ENCODE measurements at places on chromosomes 7 and 10.

GRCh38 chr7:44145479-44145968 lies 4.4 kb upstream of the MYL7 start:
- DNase-seq: no peak

GRCh38 chr10:60896033-60896432 lies 48.0 kb downstream of the RHOBTB1 start:
- peak; percentile 27 for DNase-seq

- DNase-seq: no peak
These were observed 71.2 kb downstream of the SHH start for GRCh38 chr7:155741082-155741481.

DNA sequence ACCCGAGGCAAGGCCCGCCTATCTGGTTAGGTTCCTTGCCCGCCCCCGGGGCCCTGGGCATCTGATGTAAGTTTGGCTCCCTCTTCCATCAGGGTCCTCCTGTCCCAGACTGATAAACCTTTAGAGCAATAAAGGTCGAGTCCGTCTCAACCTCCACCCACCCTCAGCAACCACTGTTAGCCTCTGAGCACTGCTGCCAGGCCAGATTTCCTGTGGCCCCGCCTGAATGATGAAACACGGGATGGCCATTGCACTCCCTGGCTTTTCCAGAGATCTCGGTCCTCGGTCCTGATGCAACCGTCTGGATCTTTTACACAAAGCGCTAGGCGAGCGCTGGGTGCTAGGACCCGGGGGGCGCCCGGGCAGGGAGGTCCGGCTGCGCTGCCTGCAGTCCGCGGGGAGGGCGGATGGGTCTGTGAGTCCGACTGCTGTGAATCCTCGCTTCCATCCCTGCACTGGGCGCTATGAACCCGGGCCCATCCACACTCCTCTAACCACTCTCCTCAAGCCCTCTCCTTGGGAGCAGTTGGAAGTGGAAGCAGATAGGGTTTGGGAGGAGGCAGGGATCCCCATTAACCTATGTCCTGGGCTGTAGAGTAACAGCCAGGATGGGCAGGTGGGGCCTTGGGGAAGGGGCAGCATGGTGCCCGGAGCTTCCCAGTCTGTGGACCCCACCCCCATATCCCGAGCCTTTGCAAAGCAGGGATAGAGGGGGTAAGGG lies 875 bp upstream of the DDIT4 start:
- peak; percentile 100 for DNase-seq

DNA sequence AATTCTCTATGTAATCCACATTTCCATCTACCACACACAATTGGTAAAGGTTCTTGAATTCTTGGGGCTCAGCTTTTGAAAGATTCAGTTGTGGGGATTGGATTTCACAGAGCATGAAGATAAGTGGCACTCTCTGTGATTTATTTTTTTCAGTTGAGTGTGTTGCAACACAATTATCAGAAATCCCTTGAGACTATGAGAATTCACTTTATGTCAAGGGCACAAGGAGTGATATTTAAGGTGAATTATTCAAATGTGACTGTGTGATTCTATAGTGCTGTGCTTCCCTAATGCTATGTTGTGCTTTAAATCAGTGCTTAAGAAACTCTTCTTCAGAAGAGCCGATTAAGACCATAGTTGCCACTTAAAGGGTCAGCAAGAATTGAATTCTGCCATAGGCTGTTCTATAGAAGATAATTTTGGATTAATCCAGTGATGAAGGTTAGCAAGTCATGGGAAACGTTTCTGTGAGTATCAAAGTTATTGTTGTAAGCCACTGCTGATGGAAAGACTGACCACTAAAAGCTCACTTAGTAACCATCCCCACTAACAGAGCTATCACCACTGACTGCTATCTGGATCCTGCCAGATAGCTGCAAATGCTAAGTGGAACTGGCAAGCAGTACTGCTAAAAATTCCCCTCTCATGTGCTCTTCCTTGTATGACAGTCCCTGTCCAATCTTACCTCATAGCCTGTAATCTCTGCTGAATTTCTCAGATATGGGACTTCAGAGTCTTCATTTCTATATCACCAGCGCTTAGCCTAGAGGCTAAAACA lies 134.0 kb upstream of the SEMA3D start:
- no peak for DNase-seq

- no peak for DNase-seq
These were observed 45.1 kb downstream of the SLC25A40 start for GRCh38 chr7:87831097-87831496.

- DNase-seq: peak; percentile 24
These were observed 84.2 kb downstream of the STRA8 start for GRCh38 chr7:135317676-135318325.

DNA sequence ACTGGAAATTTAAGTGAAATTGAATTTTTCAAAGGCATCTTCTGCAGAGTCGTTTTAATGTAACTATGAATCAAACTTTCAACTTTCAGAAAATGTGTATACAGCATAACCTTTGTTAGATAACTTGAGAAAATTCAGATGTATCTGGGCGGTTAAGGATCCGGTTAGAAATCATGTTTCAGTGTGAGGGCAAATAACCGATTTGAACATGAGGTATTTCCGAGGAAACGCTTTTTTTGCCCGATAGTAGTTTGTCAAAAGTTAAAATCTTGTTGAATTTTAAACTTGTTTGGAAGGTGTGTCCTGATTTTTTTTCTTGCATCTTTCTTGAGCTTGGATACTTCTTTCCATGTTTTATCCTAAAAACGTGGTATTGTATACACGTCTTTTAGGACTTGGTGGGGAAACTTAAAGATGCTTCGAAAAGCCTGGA lies 1.3 kb upstream of the BMI1 start:
- DNase-seq: no peak

- DNase-seq: no peak
These were observed 108.3 kb downstream of the NKX6-2 start for GRCh38 chr10:132677473-132678227.

- peak; percentile 17 for DNase-seq
These were observed 41.8 kb upstream of the ABCB4 start for GRCh38 chr7:87517136-87517815.

GRCh38 chr7:50851451-50851850 lies 68.8 kb upstream of the GRB10 start:
- peak; percentile 79 for DNase-seq

DNA sequence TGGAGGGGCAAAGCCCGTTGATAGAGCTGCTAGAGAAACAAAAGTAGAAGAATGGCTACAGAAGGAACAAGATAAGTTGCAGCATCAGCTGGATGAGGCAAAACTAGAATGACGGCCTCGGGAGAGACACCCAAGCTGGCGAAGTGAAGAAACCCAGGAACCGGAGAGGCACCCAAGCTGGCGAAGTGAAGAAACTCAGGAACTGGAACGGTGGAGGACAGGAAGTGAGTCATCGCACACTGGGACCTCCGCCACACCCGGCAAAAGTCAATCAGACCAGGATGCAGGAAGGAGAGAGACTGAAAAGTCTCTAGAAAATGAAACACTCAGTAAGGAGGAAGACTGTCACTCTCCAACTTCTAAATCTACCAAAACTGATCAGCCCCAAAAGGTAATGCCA lies 133.0 kb upstream of the NEBL start:
- DNase-seq: no peak

GRCh38 chr7:128809363-128809762 lies 17.6 kb downstream of the CCDC136 start:
- DNase-seq: no peak

DNA sequence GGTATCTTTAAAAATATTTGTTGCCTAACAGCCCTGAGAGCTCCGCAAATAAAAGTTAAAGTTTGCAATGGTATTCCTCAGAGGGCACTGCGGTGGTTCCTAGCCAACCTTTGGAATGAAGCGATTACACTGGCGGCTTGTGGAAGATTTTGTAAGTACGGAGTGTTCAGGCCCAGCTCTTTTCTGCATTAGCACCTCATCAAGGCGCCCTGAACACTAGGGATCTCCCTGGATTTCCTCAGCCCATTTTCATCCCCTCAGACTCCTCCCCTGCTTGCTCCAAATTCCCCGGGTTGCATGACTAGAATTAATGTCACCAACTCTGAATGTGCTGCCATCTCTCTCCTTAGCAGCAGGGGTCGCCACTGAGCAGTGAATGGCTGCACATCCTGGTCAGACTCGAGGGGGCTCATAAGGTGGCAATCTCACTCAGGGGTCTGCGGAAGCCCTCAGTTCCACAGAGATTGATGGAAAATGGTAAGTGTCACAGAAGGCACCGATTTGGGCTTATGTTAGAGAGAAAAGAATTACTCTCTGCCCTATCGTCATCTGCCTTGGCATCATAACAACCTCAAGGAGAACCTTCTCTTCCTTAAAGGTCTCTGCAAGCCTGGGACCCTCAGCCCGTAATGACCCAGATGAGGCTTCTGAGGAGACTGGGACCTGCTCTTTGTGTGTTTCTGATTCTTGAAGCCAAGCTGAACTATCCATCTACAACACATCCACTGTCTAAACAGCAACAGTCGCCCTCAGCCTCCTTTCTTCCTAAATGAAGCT lies 262.8 kb upstream of the AOAH start:
- DNase-seq: peak; percentile 61

GRCh38 chr7:100745184-100745583 lies 11.8 kb downstream of the ZAN start:
- peak; percentile 83 for DNase-seq

GRCh38 chr7:50475340-50475739 lies 25.2 kb upstream of the FIGNL1 start:
- no peak for DNase-seq

DNA sequence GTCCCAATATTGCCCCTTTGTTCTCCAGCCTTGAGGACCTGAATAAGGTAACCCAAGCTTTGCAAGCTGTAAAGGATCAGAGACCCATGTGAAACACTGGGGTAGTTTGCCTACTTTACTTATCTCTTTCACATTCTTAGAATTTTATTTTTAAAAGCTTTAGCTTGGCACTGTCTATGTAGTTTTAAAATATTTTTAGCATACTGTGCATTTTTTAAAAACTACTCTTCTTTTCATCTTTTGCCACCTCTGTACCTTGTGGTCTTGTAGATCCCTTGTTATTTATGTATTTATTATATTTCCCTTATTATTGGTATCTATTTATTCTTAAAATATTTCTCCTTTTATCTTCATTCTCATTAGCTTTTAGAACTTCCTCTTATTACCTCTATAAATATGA lies 12.0 kb upstream of the PTPRZ1 start:
- no peak for DNase-seq

DNA sequence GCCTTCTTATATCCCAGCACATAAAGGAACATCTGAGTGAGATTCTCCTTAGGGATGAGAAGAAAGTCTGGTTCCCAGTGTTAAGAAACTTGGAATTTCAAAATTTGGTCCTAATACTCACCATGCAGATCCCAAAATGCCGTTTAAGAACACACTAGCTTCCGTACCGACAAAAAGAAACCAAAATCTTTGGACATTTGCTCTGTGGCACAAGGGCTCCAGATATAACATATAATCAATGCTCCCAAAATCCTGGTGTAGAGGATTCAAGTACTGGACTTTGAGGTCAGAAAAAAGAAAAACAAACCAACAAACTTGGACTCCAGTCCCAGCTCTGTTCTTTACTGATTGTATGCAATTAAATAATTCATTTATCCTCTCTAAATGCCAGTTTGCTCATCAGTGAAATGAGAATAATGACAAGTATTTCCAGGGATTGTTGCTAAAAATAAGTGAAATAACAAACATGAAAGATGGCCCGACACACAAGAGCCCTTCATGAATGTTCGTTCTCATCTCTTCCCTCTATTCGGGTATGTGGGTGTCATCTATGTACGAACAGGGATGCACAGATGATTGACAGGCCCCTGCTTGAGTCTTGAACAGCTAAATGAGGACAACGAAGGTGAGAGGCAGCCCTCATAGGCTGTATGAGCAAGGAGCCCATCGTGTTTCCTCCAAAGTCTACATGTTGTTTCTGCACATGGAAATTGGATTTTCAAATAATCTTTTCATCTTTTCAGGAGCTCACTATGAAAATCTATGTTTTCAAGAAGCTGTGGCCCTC lies 48.6 kb upstream of the NEBL start:
- no peak for DNase-seq

- DNase-seq: peak; percentile 91
These were observed 126.5 kb downstream of the ZMIZ1 start for GRCh38 chr10:79195091-79195923.

DNA sequence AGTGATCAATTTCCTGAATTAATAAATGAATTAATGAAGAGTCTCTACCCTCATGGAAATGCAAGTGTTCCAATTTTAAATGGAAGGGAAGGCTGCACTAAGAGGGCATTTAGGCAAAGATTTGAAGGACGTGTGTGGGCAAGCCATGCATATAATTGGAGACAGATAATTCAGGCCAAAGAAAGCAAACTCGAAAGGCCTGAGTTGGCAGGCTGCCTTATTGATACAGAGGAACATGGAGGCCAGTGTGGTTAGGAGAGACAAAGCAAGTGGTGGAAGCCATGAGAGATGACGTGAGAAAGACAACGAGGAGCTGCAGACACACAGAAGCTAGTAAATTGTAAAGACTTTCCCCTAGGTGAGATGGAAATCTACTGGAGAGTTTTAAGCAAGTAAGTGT lies 15.4 kb upstream of the PCLO start:
- DNase-seq: no peak

GRCh38 chr10:29438271-29438670 lies 149.4 kb downstream of the LYZL1 start:
- no peak for DNase-seq

- no peak for DNase-seq
These were observed 10.2 kb upstream of the COBL start for GRCh38 chr7:51326656-51327286.

GRCh38 chr7:13898957-13899670 lies 90.4 kb downstream of the ETV1 start:
- no peak for DNase-seq

- DNase-seq: no peak
These were observed 97.2 kb downstream of the KMT2C start for GRCh38 chr7:152338561-152338960.

DNA sequence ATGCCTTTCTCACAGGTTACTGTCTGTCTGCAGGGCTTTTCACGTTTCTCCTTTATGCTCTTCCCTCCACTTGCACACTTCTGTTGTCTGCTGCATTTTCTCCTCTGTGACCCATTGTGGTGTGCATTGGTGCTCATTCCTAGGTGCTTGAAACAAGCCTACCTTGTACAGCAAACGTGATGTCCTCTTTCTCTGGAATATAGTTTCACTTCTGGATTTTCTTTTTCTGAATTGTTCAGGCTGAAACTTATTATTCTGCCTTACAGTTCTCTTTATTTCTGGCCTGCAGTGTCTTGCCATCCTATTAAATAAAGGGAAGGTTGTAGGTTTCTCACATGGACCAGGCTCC lies 128.8 kb upstream of the SAMD8 start:
- DNase-seq: no peak

- peak; percentile 60 for DNase-seq
These were observed 479.8 kb upstream of the SEMA3A start for GRCh38 chr7:84674236-84674913.

DNA sequence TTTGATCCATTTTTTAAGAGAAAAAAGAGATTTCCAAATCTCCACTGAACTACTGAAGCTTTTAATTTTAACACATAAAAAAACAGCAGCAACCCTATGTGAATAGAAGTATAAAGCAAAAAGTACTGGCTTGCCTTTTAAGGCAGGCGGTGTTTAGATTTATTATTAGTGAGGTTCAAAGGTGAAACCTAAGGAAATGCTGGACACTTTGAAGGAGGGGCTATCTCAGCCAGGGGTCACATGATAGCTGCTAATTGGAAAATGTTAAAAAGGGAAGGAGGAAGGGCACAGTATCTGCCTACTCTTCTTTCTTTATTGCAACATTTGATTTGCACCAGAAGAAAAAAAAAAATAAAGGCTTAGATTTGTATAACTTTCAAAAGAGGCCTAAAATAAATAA lies 183.8 kb downstream of the SKAP2 start:
- DNase-seq: no peak

Data from GM23248 (cell line).